ENCODE measurements at places on chromosomes 1 and 21.

GRCh38 chr1:22285549-22286396 lies 142.9 kb upstream of the WNT4 start:
- DNase-seq, result no peak

GRCh38 chr1:32321712-32322291 lies 14.2 kb downstream of the MARCKSL1 start:
- no peak for DNase-seq

- no peak for DNase-seq
Measured at GRCh38 chr1:197696372-197696771, 78.9 kb downstream of the DENND1B start.

DNA sequence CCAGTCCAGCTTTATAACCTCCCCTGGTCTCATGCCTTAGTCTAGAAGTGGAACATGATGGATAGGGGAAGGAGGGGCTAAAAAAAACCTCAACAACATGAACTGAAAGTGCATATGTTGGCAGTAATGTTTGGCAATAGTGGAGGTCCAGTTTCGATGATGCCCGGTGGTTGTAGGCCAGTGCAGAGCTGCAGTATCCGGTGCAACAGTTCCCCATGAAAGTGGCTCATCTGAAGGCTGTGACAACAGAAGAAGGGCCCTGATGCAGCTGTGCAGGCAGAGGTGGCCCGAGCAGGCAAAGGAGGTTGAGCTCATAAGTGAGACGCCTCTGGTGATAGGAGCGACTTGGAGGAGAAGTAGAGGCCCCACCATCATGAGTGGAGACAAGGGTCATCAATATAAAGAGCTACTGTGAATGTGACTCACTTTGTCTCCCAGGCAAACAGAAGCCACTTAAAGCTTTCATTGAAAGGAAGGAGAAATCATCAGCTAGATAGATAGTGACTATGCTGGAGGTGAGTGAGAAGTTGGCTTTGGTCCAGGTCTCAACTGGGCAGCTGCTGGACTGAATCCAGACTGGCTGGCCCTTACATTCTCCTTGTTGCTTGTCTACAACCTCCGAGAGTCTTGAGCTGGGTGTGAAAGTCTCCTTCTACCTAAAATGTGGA lies 10.2 kb upstream of the CREG1 start:
- no peak for DNase-seq

DNA sequence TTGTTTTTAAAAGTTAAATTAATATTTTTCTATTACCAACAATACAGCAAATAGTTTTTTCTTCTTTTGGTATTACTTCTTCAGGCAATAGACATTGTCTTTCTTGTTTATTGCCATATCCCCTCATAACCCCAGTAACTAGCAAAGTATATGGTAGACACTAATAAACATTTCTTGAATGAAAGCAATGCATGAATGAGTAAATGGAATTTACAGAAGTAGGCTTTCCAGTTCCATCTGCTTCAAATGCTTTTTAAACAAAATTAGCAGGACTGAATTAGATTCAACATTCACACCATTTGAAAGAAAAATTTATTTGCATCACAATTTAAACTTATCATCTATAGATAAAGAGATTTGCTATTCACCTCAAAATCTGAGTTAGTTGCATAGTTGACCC lies 5.6 kb upstream of the DR1 start:
- no peak for DNase-seq

DNA sequence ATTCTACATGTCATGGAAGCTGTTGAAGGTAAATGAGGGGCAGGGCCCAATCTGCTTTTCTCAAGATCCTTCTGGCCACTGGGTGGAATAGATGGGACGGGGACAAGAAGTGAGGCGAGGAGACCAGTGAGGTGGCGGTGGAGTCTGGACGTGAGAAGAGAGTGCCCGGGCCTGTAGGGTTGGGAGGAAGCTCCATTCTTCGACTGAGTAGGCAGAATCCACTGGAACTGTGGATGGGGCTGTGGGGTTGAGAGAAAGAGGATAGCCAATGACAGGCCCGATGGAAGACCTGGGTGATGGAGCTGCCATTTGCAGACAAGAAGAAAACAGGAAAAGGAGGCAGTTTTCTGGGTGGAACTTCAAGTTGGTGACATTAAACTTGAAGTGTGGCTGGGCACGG lies 10.3 kb downstream of the SLC1A7 start:
- no peak for DNase-seq

GRCh38 chr1:15215116-15215515 lies 31.9 kb upstream of the FHAD1 start:
- no peak for DNase-seq

- no peak for DNase-seq
Measured at GRCh38 chr1:56206391-56206790, 373.0 kb downstream of the PLPP3 start.

All from left renal cortex interstitium (tissue), 4 donors.